ENCODE measurements at places on chromosomes 7 and 10.
A peak's percentile ranks its signal among the peaks of the same experiment; 100 is the strongest.

DNA sequence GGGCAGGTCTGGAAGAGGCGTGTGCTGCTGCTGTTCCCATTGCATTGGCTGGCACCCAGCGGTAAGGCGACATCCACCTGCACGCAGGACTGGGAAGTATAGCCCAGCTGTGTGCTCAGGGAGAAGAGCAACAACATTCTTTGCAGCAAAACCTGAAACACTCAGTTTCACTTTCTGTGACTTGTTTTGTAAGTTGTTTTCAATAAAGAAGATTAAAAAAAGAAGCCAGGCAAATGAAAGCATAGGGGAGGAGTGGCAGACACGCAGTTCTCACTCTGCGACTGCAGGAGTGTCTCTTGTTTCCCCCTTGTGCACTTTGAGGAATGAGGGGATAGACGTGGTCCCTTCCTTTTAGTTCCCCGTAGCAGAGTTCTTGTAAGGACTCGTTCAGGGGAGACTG, 5.8 kb downstream of the FBH1 start:
- DNase-seq, result no peak

DNA sequence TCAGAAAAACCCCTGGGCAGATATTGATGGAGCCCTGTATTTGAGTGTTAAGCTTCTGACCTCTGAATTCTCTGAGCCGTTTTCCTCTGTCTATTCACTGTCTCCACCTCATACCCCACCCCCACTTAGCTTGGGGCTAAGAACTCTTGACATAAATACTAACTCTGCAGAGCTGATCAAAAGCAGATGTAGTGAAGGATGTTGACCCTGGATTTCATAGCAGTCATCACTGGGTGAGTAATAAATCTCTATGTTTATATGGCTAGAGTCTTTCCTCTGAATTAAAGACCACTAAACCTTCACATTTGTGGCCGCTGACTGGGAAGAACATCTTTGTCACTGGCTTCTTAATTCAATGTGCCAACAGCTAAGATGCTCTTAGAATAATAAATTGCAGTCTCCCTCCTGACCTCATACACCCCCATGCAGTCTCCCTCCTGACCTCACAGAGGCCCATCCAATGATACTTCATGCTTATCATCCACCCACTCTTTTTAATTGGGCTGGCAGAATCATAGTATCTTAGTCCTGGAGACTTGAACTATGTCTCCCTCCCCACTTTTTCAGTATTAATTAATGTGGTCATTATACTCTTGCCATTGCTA, 78.0 kb upstream of the MACROH2A2 start:
- no peak for DNase-seq

GRCh38 chr10:110210674-110211464, 3.5 kb downstream of the MXI1 start:
- DNase-seq, result peak; percentile 42

GRCh38 chr7:26705567-26705966, 158.8 kb downstream of the SKAP2 start:
- peak; percentile 56 for DNase-seq

- DNase-seq, result no peak
Observed at GRCh38 chr10:69107176-69107490, 16.8 kb upstream of the VPS26A start.

DNA sequence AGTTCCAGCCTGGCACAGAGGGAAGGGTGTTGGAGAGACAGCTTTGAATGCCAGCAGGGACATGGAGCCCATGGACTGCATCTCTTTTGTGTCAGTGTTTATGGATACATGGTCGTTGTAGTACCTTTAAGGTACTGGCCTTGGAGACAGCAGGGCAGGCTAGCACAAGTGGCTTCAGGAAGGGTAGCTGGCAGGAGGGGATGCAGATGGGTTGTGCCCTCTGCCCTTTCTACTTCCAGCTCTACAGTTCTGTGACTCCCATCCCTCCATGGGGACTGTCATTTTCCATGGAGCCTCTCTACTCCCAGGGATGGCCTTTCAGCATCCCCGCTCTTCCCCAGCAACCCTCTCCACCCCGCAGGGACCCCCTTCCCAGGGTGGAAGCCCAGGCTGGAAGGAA, 25.1 kb downstream of the POLL start:
- no peak for DNase-seq

DNA sequence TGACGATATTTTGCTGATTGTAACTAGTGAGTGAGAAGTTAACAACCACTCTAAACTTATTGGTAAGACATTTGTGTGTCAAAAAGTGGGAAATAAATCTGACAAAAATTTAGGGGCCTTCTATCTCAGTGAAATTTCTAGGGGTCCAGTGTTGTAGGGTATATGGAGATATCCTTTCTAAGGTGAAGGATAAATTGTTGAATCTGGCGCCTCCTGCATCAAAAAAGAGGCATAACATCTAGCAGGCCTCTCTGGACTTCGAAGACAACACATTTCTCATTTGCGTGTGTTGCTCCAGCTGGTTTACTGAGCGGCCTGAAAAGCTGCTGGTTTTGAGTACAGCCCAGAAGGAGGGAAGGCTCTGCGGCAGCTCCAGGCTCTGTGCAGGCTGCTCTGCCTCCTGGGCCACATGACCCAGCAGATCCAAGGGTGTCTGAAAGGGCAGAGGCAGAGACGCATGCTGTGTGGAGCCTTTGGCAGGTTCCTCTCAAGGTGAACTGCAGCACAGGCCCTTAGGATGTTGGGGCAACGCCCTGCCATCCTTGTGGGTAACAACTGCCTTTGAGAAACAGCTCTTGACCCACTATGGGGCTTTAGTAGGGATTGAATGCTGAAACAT, 72.4 kb downstream of the LMBR1 start:
- DNase-seq, result no peak

DNA sequence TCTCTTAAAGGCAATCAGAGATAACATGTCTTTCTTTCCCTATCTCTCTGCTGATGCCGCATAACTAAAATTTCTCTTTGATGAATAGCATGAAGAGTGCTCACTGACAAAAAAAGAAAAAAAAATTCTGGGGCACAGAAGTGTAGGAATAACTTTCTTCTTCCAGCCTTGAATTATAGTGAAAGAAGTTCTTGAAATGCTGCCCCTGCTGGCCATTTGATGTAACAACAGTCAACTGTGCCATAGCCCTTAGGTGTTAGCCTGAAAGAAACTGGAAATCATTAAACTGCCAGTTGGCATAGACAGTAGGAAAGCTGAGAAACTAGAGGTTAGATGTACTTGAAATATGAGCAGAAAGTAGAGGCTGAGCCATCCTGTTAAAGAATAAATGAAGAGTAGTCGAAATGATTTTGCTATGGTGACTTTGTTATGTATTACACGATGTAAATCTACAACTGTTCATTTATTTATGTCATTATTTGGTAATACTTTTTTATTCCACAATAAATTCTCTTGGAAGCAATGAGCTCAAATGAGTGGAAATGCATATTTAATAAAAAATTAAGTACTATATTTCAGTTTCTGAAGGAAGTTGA, 48.3 kb upstream of the FAM171A1 start:
- no peak for DNase-seq

DNA sequence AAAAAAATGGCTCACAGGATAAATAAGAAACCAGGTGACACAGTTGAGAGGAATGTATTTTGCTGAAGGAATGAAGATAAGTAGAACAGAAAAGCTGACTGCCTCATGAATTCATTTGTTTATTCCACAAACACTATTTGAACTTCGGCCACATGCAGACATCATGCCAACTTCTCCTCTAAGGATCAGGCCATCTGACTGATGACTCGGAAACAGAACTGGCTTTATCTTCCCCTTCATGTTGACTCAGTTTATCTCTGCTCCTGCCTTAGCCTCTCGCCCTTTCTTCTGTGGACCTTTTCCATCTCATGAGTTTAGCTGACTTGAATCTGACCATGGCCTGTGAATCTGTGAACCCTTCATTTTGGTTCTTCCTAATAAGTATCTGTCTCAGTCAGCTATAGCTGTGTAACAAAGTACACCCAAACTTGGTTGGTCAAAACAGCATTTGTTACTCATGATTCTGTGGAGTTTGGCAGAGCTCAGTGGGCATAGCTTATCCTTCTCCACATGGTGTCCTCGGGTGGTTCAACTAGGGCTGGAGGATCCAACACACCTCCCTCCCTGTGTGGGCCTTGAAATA, 44.0 kb upstream of the GRID1 start:
- DNase-seq, result no peak

DNA sequence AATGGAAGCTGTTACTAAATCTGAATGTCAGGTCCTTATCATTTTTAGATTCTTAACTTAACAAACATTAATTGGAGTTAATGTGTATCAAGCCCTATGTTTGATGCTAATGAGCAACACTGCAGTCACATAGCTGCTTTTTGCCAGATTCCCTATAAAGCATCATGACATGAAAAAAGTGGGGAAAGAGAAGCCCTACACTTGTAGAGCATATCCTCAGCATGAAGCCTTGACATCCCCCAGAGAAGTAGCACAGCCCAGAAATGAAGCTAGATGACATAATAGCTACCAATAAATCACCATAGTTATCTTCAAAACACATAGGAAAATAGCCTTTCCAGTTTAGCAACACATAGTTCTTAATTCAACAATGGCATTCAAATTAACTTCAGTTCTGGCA, 49.2 kb upstream of the CDK1 start:
- DNase-seq, result no peak

- DNase-seq, result no peak
Observed at GRCh38 chr7:38189231-38189938, 11.3 kb downstream of the STARD3NL start.

DNA sequence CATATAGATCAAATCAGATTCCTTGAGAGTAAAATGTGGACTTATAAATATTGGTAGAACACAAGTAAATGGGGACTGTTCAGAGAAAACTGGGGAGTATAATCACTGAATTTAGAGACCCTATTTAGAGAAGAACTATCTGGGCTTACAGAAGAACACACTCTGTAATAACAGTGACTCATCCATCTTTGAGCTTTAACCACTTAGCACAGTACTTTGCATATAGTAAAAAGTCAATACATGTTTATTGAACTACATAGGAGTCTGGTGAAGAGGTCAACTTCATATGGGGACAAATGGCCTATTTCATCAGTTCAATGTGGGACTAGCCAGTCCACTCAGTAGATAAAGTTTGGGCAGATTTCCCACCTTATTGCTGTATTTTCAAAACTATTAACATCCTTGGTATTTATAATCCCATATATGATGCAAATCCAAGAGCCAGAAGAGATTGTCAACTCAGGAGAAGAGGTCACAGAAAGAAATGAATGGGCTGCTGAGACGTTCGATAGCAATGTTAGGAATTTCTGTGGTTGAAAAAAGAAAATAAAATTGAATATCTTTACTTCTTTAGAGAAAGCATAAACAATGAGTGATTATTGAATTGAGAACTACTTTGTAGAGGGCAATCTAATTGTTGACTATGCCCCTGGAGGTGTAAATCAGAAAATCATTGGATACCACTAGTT, 119.3 kb upstream of the CACNA2D1 start:
- DNase-seq, result no peak

GRCh38 chr10:17668435-17669184, 24.7 kb downstream of the STAM start:
- no peak for DNase-seq

GRCh38 chr10:48683868-48684267, 805 bp upstream of the WDFY4 start:
- DNase-seq, result no peak

GRCh38 chr10:30433306-30433729, 666 bp upstream of the MAP3K8 start:
- no peak for DNase-seq

DNA sequence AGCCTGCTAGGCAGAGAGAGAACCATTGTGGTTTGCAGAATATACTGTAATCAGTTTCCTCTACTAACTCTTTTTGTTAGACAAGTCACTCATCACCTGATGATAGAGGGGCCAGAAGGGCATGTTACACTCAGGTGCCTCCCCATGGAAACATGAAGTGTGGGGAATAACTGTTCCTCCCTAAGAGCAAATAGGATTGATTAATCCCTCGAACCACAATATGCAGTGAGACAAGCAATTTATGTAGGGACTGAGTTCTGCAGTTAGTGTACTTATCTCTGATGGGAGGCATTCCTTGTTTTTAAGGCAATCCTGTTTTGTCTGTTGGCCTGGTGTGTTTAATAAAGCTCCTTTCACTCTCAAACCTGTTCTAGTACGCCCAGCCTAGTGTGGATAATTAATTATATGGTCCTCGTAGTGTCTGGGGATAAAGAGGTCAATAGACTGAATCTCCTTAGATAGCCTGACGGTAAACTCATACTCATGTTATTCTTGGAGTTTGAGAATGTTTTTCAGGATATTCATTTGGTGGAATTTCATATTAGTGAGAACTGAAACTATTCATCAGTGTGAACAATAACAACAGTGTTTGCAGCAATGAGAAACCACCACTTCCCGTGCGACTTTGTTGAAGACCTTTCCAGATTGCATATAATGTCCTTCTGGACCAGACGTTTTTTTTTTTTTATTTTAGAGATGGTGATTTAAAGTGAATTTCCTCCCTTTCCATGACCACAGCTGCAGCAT, 344.8 kb upstream of the FZD8 start:
- DNase-seq, result no peak

DNA sequence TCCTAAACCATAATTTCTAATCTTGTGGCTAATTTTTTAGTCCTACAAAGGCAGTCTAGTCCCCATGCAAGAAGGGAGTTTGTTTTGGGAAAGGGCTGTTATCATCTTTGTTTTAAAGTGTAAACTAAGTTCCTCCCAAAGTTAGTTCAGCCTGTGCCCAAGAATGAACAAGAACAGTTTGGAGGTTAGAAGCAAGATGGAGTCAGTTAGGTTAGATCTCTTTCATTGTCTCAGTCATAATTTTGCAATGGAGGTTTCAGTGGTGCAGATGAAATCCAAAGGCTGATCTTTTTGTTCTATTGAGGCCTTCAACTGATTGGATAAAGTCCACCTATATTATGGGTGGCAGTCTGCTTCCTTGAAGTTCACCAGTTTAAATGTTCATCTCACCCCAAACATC, 68.1 kb downstream of the LRGUK start:
- DNase-seq, result no peak

DNA sequence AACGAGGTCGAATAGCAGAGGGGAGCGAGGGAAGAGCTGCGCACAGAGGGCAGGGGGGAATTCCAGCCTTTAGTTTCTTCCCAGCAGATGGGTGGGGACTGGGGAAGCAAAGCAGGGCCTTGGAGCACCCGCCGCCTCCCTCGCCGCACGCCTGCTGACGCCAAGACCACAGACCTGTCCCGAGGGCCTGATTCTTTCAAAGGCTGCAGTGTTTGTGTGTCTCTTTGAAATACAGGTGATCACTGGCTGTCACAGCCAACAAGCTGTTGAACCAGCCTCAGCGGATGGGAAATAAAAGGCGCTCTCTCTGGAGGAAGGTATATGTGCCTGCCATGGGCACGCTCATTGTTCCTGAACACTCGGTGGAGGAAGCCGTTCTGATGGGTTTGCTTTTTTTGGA, 119.3 kb downstream of the FAM53B start:
- DNase-seq, result peak; percentile 14

GRCh38 chr10:91800756-91801155, 2.5 kb downstream of the TNKS2 start:
- no peak for DNase-seq

DNA sequence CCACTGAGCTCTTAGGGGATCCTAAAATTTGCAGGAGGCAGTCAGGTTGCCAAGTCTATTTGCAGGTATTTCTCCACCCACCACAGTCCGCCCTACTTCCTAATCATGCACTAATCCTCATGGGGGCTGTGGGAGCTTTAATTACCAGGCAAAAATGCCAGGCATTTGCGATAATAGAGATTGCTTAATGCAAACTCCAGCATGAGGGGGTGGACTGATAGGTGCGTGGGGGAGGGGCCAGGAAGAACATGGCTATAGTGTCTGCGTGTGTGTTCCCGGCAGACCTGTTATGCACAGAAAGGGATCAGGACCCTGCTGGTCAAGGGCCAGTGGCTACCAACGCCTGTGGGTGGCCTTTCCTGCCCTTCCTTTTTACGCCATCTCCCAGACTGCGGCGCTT, 15.6 kb upstream of the AQP1 start:
- no peak for DNase-seq

All from NCI-H2107 (cell line).